ENCODE measurements at places on chromosomes 13 and 19.

DNA sequence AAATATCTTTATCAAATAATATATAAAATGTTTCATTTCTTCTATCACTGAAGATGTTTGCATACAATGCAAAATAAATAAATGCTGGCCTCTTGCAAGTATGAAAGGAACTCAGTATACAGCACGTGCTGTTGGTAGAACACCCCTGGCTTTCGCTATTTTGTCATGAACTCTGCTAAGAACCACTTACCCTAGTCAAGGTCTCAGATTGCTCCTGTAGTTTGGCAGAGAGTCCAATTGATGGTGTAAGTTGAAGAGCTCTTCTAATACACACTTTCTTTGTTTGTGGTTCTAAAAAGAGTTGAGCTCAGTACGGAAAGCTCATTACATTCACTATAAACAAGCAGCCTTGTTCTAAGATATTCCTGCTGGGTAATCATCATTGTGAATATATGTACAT, 1258.9 kb downstream of the EFNB2 start:
- DNase-seq, result no peak

GRCh38 chr19:50428772-50429463, 3.8 kb upstream of the MYBPC2 start:
- DNase-seq, result no peak

DNA sequence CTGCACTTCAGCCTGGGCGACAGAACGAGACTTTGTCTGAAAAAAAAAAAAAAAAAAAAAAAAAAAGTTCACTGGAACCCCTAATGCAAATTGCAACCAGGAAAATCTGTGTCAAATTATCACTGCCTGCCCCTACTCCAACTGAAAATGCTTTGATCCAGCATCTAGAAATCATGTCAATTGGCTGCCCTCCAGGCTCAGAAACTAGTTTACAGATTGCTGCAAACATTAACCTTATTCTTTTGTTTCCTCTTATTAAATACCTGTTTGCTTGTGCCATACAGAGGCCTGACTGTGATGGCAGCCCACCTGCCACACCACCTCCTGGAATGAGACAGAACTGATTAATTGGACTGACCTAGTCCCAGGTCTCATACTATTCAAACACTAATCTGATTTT, 18.6 kb upstream of the AKT2 start:
- no peak for DNase-seq

GRCh38 chr13:19861762-19862161, 1.7 kb downstream of the ZMYM5 start:
- DNase-seq, result no peak

GRCh38 chr19:44554641-44555246, 25.3 kb upstream of the CEACAM20 start:
- DNase-seq, result no peak

GRCh38 chr19:1913781-1914577, 8.8 kb downstream of the ADAT3 start:
- DNase-seq, result no peak

GRCh38 chr13:39881887-39882286, 226.4 kb downstream of the COG6 start:
- no peak for DNase-seq

- no peak for DNase-seq
Observed at GRCh38 chr19:16862826-16863415, 25.9 kb upstream of the F2RL3 start.

DNA sequence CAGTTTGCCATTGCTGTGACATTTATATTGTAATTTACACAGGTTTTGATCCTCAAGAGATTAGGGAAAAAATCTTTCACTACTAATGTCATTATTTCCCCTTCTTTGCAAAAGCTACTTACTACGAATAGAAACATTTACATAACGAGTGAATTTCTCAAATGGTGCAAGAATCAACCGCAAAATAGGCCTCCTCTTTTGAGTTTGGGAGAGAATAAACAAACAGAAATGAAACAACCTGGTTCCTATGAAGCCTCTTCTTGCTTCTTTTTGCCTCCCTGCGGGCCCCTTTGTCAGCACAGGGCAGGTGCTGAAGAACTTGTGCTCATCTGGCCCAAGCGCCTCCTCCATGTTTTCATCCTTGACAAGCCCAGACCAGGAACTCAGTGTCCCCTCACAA, 10.1 kb upstream of the GJA3 start:
- DNase-seq, result no peak

- no peak for DNase-seq
Observed at GRCh38 chr13:110726726-110727125, 13.2 kb downstream of the ING1 start.

GRCh38 chr19:10984166-10984735, 23.4 kb downstream of the SMARCA4 start:
- DNase-seq, result no peak

- DNase-seq, result peak; percentile 75
Observed at GRCh38 chr13:94154367-94154766, 325.1 kb downstream of the DCT start.

- no peak for DNase-seq
Observed at GRCh38 chr13:33794576-33794975, 23.4 kb upstream of the RFC3 start.

GRCh38 chr13:65855242-65855805, 1374.8 kb downstream of the PCDH9 start:
- DNase-seq, result no peak

GRCh38 chr19:29029268-29029958, 183.5 kb downstream of the UQCRFS1 start:
- no peak for DNase-seq

DNA sequence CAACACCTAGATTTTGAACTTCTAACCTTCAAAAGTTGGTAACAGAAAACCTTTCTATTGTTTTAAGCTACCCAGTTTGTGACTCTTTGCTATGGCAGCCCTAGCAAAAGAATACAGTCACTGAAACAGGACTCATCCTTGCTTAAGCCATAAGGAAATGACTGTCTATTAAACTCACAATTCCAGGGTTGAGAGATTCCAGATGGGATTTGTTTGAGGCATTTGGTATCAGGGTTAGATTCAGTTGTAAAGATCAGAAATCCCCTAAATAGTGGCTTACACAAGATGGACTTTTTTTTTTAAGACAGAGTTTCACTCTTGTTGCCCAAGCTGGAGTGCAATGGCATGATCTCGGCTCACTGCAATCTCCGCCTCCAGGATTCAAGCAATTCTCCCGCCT, 41.1 kb upstream of the RGCC start:
- DNase-seq, result no peak

DNA sequence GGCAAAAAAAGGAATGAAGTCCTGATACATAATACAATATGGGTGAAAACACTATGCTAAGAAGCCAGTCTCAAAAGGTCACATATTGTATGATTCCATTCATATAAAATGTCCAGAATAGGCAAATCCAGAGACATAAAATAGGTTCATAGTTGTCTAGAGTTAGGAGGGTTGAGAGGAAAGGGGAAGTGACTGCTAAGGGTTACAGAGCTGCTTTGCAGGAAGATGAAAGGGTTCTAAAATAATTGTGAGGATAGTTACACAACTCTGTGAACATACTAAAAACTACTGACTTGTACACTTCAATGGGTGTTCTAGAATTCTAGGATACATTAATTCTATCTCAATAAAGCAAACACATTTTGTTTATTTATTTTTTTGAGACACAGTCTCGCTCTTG, 25.7 kb downstream of the CAB39L start:
- DNase-seq, result no peak

DNA sequence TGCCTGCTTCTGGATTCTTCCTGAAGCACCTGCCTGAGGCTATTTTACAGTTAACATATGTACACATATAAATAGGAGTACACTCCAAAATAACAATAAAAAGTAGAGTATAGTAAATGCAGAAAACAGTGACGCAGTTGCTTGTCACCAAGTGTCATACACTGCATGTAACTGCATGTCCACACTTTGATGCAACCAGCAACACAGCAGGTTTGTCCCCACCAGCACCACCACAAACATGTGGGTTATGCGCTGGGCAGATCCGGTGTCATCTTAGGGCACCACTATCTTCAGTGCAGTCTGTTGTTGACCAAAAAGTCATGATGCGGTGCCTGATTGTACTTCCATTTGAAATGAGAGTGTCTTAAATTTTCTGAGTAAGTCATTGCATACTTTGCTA, 51.3 kb downstream of the COL4A2 start:
- no peak for DNase-seq

DNA sequence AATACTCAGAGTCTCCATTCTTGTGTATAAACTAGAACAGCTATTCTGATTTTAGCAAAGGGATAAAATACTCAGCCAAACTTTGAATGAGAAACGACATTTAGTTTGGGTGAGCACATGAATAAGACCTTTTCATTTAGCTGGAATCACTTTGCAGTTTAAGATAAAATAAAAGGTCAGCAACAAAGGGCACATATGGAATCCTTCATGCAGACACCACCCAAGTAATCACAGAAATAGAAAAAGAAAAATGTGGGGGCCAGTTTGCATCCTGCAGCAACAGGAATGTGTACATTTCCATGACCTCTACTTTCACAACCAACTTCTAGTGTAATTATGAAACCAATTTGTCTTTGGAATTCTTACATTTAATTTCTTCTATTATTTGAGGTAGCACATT, 1637.4 kb downstream of the PCDH9 start:
- DNase-seq, result no peak

- DNase-seq, result no peak
Observed at GRCh38 chr13:47945738-47946137, 55.3 kb downstream of the SUCLA2 start.

DNA sequence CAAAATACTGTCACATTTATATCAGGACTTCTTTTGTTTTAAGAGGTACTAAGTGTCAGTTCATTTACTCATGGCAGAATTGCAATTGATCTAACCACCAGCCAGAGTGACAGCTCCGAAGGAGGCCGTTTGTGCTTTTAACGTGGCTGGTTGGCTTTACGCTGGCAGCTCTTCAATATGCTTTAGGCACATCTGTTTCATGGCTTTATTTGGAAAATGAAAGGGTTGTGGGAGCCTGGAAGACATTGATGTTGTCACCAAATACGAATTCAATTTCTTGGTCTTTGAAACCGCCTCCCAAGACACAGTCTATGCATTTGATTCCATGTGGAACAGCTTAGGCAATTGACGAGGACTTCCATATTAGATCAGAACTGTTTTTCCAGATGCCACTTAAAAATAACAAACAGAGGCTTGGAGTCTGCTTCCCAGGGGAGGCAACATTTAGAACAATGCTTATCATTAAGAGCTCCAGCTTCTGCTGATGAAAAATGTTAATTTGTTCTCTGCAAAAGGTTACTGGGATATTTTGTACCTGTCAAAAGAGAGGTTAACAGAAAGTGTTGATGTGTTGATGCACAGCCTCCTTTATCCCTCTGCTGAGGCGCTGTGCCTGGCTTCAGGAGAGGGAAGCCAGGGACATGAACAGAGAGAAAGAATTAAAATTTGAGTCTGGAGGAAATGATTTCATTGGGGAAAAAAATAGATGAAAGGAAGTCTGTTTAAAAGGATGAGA, 64.0 kb upstream of the TNFRSF19 start:
- no peak for DNase-seq

GRCh38 chr19:54209811-54210494, 9.3 kb downstream of the RPS9 start:
- DNase-seq, result peak; percentile 91

DNA sequence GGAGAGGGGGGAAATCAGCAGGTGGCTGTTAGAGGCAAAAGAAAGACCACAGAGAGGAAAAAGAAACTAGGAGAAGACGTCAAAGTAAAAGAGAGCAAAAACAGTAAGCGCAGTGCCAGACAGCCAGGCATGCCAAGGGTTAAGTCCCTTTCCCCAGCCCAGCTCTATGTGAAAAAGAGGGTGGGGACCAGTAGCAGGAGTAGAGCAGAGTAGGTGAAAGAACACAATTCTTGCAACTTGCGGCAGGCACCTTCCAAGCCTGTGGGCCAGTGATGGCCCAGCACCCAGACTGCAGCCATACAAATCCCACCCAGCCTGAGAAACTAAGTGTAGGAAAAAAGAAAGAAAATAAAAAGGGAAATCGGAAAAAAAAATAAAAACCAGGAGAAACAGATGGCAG, 64.2 kb upstream of the ZNF85 start:
- no peak for DNase-seq

DNA sequence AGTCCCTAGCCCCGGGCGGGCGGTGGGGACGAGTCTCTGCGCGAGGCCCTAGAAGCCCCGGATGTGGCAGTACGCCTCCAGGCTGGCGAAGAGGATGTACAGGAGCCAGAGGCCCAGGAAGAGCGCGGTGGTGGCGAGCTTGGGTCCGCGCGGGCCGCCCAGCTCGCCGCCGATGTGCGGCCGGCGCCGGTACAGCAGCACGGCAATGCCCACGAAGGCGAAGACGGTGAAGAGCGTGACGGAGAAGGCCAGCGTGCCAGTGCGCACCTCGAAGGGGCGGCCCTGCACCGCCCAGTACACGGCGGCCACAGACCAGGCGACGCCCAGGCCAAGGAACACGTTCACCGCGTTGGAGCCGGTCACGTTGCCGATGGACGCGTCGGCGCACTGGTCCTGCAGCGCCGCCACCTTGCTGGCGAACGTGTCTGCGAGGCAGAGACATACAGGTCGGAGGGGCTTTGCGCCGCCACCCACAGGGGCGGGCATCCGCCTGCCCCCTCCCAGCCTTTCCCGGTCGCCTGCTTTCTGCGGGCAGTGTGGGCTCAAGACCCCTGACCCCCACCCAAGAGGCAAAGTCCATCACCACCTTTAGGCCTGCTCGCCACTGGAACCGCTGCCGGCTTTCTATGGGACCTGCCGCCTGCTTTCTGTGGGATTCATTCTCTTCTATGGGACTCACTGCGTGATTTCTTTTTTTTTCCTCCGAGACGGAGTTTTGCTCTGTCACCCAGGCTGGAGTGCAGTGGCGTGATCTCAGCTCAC, 10.9 kb upstream of the MEIS3 start:
- DNase-seq, result no peak

DNA sequence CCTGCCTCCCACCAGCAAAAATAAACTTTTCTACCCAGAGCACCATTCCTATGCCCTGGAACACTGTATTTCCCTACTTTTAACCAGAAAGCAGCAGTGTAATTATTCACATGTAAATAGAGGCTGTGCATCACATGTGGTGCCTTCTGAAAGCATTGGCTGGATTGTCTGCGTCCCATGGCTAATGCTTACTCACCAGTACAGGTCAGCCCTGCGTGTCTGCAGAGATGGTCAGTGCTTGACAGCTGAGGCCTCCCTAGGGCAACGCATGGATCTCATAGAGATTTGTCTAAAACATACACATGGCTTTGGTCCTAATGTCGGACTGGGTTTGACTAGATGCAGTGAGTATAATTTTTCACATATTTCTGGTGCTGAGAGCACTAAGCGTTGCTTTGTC, 64.2 kb downstream of the DPY19L3 start:
- no peak for DNase-seq

- no peak for DNase-seq
Observed at GRCh38 chr19:50710094-50710493, 9.5 kb downstream of the SHANK1 start.

GRCh38 chr13:50053844-50054243, 38.6 kb downstream of the KCNRG start:
- no peak for DNase-seq

GRCh38 chr19:1336079-1336684, 47.5 kb upstream of the NDUFS7 start:
- DNase-seq, result no peak

- no peak for DNase-seq
Observed at GRCh38 chr19:23571175-23571574, 115.8 kb downstream of the ZNF675 start.

Measured in tibial artery (tissue), 4 donors.